ENCODE measurements at places on chromosomes 12 and 14. TPM values are rescaled to one million over a fixed set of nuclear protein-coding genes. Genes with fewer than 3 reads are reported as not detected.
A peak's percentile ranks its signal among the peaks of the same experiment; 100 is the strongest.

DNA sequence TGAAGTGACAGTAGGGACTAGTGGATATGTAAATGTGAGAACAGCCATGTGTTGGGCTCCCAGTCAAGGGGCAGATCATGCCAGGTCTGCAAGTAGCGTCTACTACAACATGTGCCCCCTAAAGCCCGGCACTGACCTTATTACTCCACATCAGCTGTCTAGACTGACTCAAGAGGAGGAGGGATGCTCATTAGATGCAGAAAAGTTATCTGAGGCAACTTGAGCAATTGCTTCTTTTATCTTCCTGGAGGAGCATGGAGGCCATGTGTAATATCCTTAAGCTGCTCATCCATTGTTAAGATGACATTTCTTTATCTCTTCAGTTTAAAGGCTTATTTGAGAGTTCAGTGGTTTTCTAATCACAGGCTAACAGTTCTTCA is 404.7 kb upstream of the FLRT2 start:
- DNase-seq: no peak

DNA sequence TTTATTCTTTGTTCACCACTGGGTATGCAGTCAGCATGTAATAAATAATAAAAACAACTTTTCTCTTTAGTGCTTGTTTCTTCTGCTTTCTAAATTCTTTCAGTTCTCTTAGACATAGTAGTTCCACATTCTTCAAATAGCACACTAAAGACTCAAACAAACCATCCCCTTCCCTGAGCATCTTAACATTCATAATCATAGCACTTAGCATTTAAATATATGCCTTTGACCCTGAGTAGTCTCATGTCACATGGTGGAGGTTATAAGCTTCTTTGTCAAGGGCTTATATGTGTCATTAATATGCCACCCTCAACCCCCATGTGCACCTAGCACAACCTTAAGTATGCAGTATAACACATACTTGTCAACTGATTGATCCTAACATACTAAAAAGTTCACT is 212.7 kb downstream of the PHLDA1 start:
- no peak for DNase-seq

DNA sequence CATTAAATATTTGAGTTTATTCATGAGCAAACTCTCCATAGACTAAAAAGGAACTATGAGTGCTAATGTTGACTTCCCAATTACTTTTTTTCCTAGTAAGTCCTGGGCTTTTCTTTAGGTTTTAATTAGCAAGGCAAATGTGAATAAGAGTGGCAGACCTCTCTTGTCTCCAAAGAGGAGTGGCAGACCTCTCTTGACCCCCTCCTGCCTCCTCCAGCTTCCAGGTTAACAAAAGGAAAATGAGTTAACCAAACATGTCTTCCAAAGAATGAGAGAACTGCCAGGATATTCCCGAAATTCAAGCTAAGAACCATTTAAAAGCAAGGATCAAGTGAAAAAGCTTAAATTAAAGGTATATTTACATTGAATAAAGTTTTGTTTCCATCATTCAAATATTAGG is 253.2 kb downstream of the MDGA2 start:
- no peak for DNase-seq

DNA sequence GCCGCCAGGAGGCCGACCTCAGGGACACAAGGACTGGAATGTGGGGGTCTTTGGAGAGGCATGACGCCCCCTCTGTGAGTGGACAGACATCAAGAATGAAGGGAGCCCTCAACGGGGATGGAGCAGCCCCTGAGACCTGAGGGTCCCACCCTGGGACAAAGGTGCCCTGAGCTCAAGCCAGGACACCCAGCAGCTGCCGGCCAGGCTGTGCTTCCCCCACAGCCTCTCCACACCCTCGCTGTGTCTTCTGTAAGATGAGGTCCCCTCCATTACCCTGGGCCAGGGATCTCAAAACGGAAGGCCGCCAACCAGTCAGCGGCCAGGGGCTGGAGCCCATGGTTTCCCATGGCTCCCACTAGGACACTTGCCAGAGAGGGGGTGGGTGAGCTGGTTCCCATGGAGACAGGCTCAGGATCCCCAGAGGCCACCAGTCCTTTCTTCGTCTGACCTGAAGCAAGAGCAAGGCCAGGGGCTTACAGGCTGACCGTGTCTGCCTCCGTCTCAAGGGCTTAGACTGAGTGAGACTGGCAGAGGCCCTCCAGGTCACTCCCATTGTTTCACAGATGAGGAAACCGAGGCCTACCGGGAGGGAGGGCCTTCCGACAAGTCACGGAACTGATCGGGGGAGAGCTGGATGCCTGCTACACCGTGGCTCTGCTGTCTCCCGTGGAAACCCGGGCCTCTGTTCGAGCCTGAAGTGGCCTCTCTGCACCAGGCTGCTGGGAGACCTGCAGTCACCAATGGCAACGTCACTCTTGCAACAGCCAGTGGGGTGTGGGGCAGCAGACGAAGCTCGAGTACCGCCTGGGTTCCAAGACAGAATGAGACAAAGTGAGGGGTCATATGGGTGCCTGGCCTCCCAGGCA is 91.7 kb upstream of the DIO3 start:
- no peak for DNase-seq

DNA sequence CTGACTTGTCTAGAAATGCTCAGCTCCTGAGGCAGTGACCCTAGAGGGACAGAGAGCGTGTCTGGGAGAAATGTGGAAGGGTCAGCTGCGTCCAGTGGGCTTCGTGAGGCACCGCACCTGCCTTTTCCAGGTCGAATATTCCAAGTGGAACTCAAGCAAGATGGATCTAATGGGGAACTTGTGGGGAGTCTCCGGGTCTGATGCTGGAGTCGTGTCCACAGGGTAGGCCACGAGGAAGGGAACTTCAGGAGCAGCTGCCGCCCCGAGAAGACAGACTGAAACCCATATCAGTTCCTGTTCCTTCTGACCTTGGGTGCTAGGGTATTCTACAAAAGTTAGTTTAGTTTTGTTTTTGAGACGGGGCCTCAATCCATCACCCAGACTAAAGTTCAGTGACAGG is 67.5 kb downstream of the TNFAIP2 start:
- no peak for DNase-seq

DNA sequence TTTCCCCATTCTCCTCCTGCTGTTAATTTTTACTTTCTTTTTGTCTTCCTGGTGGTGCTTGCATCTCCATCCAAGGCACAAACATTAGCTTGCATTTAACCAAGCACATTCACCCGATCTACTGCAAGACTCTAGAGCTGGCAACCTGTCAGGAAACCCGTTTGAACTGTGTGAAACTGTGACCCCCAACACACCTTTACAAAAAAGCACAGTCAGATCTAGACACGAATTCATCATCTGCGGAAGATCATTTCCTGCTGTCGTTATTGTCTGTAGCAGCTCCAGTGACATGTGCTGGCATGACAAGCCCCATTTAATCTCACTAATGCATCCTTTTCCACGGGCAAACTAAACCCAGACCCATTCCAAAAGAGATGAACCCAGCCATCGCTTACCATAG is 340.5 kb downstream of the VRK1 start:
- no peak for DNase-seq

Gene HECTD4
- 37.5 TPM for polyA plus RNA-seq

DNA sequence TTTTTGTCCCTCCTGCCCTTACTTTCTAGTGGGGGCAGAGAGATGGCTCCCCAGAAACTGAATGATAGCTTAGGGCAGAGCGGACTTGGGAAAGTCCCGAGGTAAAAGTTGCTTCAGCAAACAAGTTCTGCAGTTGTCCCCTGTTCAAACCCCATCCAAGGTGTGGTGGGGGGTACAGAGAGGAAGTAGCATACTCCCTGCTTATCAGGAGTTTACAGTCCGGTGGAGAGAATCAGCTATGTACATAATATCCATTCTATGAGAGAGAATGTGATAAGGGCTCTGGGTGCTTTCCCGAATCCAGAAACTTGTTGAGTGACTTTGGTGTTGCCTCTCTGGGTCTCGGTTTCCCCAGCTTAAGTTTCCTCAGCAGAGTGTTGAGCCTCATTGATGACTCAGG is 40.4 kb upstream of the VRK1 start:
- DNase-seq: no peak

GRCh38 chr14:52692248-52692962 is 3.0 kb downstream of the ERO1A start:
- DNase-seq: no peak

Gene OVCH1
- polyA plus RNA-seq: 0.23 TPM

GRCh38 chr12:103737881-103738280 is 103.2 kb downstream of the NT5DC3 start:
- no peak for DNase-seq

DNA sequence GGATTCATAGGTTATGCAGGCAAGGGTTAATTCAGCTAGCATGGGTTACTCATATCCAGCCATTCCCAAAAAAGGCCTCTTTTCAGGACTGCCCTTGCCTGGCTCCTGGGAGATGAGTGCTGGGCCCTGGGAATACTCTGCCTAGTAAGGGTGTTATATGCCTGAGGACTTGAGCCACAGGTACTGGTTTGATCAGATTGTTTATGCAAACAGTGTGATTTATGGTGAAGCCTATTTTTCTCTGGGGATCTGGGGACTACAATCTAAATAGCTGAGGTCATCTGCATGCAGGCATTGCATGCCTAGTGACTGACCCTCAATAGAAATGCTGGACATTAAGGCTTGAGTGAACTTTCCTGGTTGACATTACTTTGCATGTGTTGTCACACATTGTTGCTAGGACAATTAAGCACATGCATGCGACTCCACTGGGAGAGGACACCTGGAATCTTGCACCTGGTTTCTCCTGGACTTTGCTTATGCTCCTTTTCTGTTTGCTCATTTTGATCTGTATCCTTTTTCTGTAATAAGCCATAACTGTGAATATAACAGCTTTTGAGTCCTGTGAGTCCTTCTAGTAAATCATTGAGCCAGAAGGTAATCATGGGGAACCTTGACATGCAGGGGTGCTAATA is 73.0 kb downstream of the RAD51B start:
- DNase-seq: no peak

- DNase-seq: no peak
These were observed 5.5 kb downstream of the CSRNP2 start for GRCh38 chr12:51077930-51078329.

GRCh38 chr14:64349741-64350490 is 38.2 kb upstream of the MTHFD1 start:
- DNase-seq: no peak

Gene RTL1
- not detected for polyA plus RNA-seq

GRCh38 chr12:127687181-127687580 is 579.8 kb upstream of the TMEM132C start:
- no peak for DNase-seq

DNA sequence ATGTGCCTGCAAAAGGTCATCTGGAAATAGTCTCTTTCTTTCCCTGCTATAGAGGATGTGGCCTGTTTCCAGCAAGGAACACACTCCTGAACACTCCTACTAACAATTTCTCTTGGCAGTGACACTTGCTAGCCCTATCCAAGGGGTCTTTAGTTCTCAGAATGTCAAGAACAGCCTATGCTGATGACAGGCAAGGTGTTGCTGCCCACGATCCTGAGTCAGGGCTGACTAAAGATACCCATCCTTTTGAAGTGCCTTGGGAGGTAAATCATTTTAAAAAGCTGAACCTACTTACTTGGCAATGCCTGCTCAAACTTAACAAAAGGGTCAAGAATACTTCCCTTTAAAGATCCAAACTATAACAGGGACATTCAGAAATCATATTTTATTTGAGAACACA is 1146.4 kb downstream of the VRK1 start:
- no peak for DNase-seq

DNA sequence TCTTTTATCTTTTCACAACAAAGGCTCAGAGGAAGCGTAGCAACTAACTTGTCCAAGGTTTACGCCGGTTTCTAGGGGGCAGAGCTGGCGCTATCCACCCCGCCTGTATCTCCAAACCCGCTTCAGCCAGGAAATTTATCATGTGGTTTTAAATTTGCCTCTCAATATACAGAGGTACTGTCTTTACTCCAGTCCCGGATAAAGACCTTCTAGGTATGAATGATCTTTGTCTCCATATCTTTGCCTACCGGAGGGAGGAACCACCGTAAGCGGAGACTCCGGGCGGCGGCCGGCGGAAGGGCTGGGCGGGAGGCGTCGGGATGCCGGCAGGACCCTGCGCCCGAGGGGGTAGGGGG is 693 bp upstream of the RIMKLB start:
- DNase-seq: no peak

Gene ZFHX2
- 7.3 TPM for polyA plus RNA-seq

Gene PLEKHD1
- polyA plus RNA-seq: 3.9 TPM

- peak; percentile 21 for DNase-seq
These were observed 36.6 kb upstream of the PIK3C2G start for GRCh38 chr12:18224745-18225144.

Gene NTS
- polyA plus RNA-seq: 4.4 TPM

- no peak for DNase-seq
These were observed 62.0 kb downstream of the NDUFA12 start for GRCh38 chr12:94941440-94941862.

- DNase-seq: no peak
These were observed 52.6 kb downstream of the SEC23A start for GRCh38 chr14:39050389-39050788.

- no peak for DNase-seq
These were observed 44.9 kb upstream of the GAS2L3 start for GRCh38 chr12:100528471-100529127.

Data from right renal cortex interstitium (tissue), 3 donors.